ENCODE measurements at places on chromosomes 3 and 15. TPM values are rescaled to one million over a fixed set of nuclear protein-coding genes. Genes with fewer than 3 reads are reported as not detected.

KLHL40 gene
- not detected for total RNA-seq

NME9 gene
- total RNA-seq = not detected

COL8A1 gene
- 14.1 TPM for total RNA-seq

SNTN gene
- total RNA-seq = not detected

TRPM1 gene
- total RNA-seq = not detected

ADGRG7 gene
- not detected for total RNA-seq

TNNC1 gene
- total RNA-seq = 9,051 TPM

LIPH gene
- 0.22 TPM for total RNA-seq

SEMA3B gene
- total RNA-seq = 19.8 TPM

LIPC gene
- 0.70 TPM for total RNA-seq

GHSR gene
- total RNA-seq = not detected

CPN2 gene
- 2.3 TPM for total RNA-seq

FOXB1 gene
- not detected for total RNA-seq

ZNF660 gene
- 0.49 TPM for total RNA-seq

ILDR1 gene
- total RNA-seq = 0.16 TPM

ZWILCH gene
- 2.1 TPM for total RNA-seq

CCDC51 gene
- 13.3 TPM for total RNA-seq

WDR93 gene
- total RNA-seq = not detected

OIP5 gene
- 0.51 TPM for total RNA-seq

ECE2 gene
- total RNA-seq = not detected

GHRL gene
- 0.30 TPM for total RNA-seq

ZCWPW2 gene
- 2.0 TPM for total RNA-seq

GAP43 gene
- total RNA-seq = 0.22 TPM

IGF1R gene
- 26.3 TPM for total RNA-seq

SYNPR gene
- not detected for total RNA-seq

SHC4 gene
- 1.5 TPM for total RNA-seq

HHATL gene
- total RNA-seq = 440 TPM

SERPINI2 gene
- total RNA-seq = not detected

PARP15 gene
- 0.51 TPM for total RNA-seq

DUOXA2 gene
- total RNA-seq = not detected

GCNT3 gene
- not detected for total RNA-seq

ARRDC4 gene
- total RNA-seq = 15.9 TPM

MYLK gene
- 10.1 TPM for total RNA-seq

DHX36 gene
- total RNA-seq = 25.1 TPM

PPP2R3A gene
- 107 TPM for total RNA-seq

GLDN gene
- total RNA-seq = 8.4 TPM

CACNA2D2 gene
- total RNA-seq = 1.2 TPM

LINGO1 gene
- total RNA-seq = 0.78 TPM

CCR5 gene
- total RNA-seq = 0.49 TPM

TCTA gene
- 17.1 TPM for total RNA-seq

STAB1 gene
- 88.1 TPM for total RNA-seq

SLC9C1 gene
- total RNA-seq = 0.95 TPM

FANCD2OS gene
- not detected for total RNA-seq

FEZF2 gene
- total RNA-seq = not detected

SOX14 gene
- not detected for total RNA-seq

IL17RC gene
- total RNA-seq = 33.7 TPM

ACKR2 gene
- total RNA-seq = 0.89 TPM

SH3GL3 gene
- total RNA-seq = not detected

ALS2CL gene
- 36.9 TPM for total RNA-seq

SCG5 gene
- total RNA-seq = not detected

CLDN18 gene
- not detected for total RNA-seq

ZNF770 gene
- 45.3 TPM for total RNA-seq

RYR3 gene
- total RNA-seq = not detected

LRRIQ4 gene
- total RNA-seq = not detected

SAXO2 gene
- 2.2 TPM for total RNA-seq

KCNMB3 gene
- total RNA-seq = 0.92 TPM

AHSG gene
- not detected for total RNA-seq

FSTL1 gene
- total RNA-seq = 217 TPM
